ENCODE measurements at places on chromosomes 12 and 14.

GRCh38 chr14:28764257-28765160 is 2.1 kb upstream of the FOXG1 start:
- DNase-seq: no peak

DNA sequence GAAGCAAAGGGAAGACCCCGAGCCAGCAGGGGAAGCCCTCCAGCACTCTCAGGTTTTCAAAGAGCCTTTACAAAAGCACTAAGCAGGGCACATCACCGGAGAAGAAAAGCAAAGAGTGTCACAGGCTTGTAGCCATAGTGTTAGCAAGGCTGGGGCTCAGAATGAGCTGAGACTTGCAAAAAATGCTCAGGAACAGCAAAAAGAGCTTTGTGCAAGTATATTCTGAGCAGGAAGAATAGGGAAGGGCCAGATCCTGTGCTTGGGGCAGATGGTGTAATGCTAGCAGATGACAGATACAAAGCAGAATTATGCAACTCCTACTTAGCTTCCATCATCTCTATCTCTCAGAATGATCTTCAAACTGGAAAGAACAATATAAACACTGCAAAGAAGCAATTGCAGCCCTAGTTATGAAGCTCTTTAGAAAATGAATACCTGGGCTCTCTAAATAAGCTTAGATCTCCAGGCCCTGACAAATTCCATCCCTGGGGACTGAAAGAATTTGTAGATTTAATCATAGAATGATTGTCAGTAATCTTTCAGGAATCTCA is 23.7 kb upstream of the PARP11 start:
- DNase-seq: no peak

DNA sequence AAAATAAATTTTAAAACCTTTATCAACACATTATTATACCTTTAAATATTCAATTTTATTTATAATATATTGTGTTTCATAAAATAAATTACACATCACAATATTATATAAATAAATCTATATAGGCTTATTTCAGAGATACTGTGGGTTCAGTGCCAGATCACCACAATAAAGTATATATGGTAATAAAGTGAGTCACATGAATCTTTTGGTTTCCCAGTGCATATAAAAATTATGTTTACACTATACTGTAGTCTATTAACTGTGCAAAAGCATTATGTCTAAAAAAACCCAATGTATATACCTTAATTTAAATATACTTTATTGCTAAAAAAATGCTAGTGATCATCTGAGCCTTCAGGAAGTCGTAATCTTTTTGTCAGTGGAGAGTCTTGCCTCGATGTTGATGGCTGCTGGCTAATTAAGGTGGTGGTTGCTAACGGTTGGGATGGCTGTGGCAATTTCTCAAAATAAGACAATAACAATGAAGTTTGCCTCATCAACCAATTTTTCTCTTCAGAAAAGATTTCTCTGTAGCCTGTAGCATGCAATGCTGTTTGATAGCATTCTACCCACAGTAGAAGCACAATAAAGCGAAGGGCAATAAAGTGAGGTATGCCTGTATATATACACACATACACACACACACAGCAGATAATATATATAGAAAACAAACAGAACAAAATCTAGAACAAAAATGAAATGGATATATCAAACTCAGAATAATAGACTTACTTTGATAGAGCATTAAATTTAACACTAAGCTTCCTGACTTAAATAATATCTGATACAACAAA is 32.4 kb downstream of the CCDC59 start:
- no peak for DNase-seq

DNA sequence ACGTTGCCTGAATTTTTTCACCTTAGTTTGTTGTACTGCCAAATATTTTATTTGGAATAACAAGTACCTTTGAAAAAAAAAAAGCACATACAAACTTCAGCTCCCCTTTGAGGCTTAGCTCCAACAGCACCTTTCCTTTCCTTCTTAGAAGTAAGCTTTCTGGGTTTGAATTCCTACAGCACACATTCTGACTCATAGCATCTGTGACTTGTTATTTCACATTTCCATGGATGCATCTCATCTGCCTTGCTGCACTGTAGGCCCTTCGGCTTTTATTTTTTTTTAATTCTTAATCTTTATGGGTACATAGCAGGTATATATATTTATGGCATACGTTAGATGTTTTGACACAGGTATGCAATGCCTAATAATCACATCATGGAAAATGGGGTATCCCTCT is 7.2 kb downstream of the LGALS3 start:
- no peak for DNase-seq

DNA sequence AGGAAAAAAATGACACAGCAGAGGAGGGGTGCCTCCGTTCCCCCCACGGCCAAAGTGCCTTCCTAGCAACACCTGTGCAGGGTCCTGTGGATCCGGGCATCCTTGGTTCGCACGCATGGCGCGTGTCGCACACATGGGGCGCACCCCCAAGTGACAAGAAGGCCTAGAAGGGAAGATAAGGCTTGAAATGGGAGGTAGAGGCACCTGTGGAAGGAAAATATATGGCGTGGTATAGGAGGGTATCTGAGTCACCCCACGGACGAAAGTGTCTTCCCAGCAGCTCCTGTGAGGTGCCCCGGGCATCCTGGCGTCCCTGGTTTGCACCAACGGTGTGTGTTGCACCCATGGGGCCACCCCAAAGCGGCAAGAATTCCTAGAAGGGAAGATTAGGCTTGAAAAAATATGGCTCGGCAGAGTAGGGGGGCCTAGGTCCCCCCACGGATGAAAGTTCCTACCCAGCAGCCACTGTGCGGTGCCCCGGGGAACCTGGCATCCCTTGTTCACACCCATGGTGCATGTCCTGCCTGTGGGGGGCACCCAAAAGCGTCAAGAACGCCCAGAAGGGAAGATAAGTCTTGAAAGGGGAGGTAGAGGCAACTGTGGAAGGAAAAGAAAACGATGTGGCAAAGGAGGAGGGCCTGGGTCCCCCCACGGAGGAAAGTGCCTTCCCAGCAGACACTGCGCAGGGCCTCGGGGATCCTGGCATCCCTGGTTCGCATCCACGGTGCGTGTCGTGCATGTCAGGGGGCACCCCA is 280.0 kb downstream of the ALG10 start:
- no peak for DNase-seq

GRCh38 chr12:15897433-15897832 is 13.7 kb upstream of the DERA start:
- DNase-seq: no peak

DNA sequence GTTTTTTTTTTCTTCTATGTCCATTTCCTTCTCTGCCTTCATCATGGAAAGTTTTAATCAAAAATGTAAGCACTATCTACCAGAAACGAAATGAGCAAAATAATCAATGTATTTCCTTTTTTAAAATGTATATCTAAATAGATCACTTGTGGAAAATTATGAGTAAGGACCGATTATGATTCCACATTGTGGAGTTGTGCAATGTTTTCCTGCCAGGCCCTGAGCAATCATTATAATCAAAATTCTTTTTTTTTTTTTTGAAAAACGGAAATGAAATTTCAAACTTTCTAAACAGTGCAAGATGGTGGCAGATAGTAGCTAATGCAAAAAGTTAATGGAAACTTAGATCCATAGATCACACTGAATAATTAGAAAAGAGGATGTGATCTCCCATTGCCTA is 1074.6 kb upstream of the TMEM132C start:
- no peak for DNase-seq

DNA sequence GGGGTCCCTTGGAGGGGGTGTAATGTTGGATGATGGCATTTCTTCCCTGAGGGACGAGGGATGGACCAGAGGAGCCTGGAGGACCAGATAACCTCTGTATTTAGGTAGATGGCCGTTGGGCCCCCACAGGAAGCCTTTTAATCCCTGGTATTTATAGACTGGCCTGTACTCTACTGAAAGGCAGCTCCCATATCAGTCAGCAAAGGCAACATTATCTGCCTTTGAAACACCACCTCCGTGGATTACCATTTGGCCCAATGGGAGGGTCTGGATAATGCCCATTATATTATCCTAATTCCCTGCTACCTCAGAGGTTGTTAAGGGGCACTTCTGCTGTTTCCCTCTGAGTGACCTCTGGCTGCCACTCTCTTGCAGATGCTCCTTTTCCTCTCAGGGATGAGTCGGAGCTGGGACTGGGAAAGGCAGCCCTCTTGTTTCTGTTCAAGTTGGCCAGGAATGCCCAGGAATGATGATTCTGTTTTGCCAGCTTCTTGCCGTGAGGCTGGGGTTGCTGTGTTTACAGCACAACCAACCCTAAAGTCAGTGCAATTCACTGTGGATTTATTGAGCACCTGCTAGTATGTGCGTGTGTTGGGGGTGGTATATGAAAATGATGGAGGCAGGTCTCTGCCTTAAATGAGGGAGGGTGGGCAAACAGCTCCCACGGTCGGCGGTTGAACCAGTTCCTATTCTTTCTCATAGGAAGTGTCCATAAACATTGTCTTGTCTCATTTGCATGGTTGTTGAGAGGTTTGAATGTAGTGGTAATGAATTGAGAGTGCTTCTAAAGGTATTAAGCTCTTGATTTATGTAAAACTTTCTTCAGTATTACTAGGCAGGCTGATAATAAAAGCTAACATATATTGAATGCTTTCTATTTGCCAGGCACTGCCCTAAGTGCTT is 18.1 kb downstream of the SUSD6 start:
- DNase-seq: no peak

DNA sequence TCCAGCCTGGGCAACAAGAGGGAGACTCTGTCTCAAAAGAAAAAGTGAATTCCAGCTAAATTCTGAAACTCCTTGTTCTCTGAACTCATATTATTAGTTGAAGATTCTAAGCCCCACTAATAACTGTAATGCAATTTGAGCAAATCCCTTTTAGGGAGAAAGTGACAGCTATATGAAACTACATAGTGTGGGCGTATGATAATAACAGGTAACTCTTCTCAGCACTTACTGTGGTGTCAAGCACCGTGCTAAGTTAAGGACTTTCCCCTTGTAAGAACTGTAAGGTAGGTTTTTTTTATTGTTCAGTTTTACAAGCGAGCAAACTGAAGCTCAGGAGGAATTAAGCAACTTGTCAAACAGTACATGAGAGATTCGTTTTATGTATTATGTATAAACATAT is 5.4 kb downstream of the ANKRD13A start:
- DNase-seq: no peak

GRCh38 chr12:47776471-47777143 is 3.6 kb downstream of the SLC48A1 start:
- DNase-seq: no peak

- no peak for DNase-seq
Observed at GRCh38 chr12:79486154-79486553, 204.6 kb downstream of the PAWR start.

GRCh38 chr14:63890553-63890952 is 37.7 kb downstream of the SYNE2 start:
- no peak for DNase-seq

DNA sequence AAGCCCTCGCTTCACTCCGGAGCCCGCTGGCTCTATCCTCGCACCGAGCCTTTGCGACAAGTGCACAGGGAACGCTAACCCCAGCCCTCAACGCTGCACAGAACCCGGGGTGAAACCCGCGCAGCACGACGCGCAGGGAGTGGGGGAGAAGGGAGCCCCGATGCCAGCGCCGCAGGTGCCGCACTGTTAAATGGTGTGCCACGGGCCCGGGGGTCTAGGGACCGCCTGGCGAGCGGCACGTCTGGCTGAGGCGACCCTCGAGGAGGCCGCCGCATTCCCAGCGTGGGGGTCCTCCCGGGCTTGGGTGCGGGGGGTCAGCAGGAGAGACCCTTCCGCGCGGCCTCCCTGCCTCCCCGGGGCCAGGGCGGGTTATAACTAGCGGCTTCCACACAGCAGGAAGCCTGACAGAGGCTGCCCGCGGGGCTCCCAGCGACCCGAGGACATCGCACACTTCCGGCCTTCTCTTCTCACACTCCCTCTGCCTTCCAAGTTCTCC is 23.8 kb upstream of the LRTM2 start:
- no peak for DNase-seq

DNA sequence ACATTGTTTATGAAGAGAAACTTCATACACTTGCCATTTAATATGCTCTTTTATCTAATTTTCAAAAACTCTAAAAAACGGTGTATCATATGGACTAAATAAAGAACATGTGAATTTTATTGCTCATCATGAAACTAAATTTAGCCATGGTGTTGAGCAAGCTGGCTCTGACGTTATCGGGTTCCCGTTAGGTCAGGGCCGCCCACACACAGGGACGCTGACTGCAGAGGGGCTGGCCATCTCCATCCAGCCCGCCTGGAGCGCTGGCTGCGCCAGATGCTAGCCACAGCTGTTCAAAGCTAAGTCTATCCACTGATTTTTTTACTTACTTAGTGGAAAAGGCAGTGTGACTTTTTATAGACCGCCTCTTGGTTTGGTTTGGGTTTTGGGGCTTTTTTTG is 36.5 kb upstream of the DYNC1H1 start:
- no peak for DNase-seq

GRCh38 chr12:115801871-115802270 is 475.6 kb downstream of the MED13L start:
- no peak for DNase-seq

DNA sequence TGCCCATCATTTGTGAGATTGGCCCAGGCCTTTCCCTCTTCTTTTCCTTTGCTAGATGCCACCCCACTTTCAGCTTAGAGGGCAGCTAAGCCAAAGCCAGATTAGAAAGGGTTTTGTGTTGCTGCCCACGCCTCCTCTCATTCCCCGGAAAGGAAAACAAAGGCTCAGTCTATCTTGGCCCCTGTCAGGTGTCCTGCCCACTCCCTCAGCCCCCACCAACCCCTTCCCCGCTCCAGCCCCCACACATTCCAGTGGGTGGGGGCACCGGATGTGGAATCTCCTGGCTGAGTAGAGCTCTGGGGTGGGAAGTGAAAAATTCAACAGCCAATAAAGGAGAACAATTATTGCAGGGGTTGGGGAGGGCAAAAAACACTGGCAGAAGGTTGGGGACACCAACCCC is 2.2 kb downstream of the BLOC1S1 start:
- no peak for DNase-seq

DNA sequence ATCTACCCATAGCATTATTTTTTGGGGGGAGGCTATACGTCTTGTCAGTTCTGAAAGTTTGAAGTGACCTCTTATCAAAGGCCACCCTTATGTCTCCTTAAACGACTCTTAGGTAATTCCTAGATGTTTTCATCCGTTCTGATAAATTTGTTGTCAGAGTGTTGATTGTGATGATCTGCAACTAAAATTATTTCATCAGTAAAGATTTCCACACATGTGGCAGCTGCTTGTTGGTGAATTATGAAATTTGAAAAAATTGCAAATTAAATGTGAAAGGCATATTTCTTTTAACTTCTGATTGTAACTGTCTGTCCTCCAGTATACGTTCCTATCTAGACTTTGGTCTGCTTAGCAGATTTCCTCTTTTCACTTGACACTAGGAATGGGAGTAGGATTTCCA is 1.4 kb downstream of the ADIPOR2 start:
- no peak for DNase-seq

- DNase-seq: no peak
Observed at GRCh38 chr12:43312991-43313505, 239.0 kb downstream of the ADAMTS20 start.

- DNase-seq: no peak
Observed at GRCh38 chr12:72717036-72717435, 444.9 kb downstream of the TRHDE start.

GRCh38 chr12:124107351-124107750 is 134.3 kb downstream of the ZNF664 start:
- no peak for DNase-seq

GRCh38 chr12:67069451-67070306 is 199.5 kb upstream of the CAND1 start:
- no peak for DNase-seq
